ENCODE measurements at places on chromosomes 5 and 9. TPM values are rescaled to one million over a fixed set of nuclear protein-coding genes. Genes with fewer than 3 reads are reported as not detected.

DNA sequence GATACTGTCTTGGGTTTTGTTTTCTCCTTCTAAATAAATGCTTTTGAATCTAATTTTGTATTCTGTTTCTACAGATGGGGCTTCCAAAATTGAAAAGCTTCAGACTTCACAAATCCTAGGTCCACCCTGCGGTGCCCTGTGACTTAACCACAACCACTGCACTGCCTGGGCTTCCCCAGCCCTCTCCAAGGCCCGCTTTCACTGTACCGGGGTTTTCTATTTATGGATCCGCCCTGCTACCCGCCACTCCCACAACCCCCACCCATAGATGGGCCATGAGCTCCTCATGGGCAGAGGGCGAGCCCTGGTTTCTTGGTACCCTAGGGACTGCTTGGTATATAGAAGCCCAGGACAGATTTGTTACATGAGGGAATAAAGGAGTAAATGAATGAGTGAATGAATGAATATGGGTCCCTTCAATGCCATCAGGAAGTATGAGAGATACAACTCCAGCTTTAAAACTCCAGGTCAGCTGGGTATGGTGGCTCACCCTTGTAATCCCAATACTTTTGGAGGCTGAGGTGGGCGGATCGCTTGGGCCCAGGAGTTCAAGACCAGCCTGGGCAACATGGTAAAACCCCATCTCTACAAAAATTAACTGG is 39.8 kb upstream of the NEK6 start:
- H3K36me3 ChIP-seq: no peaks in the 10 kb centered on the region
- DNase-seq: no peak
- no peaks in the 10 kb centered on the region for H3K27me3 ChIP-seq
- peaks cover 49% of the 10 kb centered on the region for H3K4me1 ChIP-seq
- no peak overlapping the region for H3K27ac ChIP-seq

DNA sequence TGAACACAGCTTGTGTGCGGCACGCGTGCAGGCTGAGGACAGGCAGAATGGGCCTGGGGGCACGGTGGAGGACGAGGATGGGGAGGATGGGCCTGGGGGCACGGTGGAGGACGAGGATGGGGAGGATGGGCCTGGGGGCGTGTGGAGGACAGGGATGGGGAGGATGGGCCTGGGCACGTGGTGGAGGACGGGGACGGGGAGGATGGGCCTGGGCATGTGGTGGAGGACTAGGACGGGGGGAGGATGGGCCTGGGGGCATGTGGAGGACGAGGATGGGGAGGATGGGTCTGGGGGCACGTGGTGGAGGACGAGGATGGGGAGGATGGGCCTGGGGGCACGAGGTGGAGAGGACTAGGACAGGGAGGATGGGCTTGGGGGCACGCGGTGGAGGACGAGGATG is 22.0 kb downstream of the FBXW5 start:
- H3K27ac ChIP-seq: no peak overlapping the region
- no peak for DNase-seq

- H3K4me3 ChIP-seq: no peak overlapping the region
- H3K27ac ChIP-seq: no peak overlapping the region
- DNase-seq: no peak
- no peaks in the 10 kb centered on the region for H3K4me1 ChIP-seq
- H3K36me3 ChIP-seq: no peaks in the 10 kb centered on the region
Observed at GRCh38 chr5:115796656-115797055, 19.8 kb downstream of the CDO1 start.

Gene EDIL3
- not detected for total RNA-seq

Gene TAF9
- 73.8 TPM for total RNA-seq

All from activated CD4-positive, alpha-beta T cell treated with anti-CD3 and anti-CD28 coated beads for 36 hours (primary cell).